NCI-H2171 treated with DMSO at 0.1 percent for 48 hours (cell line): ENCODE measurements at places on chromosomes 7 and 10.
A peak's percentile ranks its signal among the peaks of the same experiment; 100 is the strongest.

DNA sequence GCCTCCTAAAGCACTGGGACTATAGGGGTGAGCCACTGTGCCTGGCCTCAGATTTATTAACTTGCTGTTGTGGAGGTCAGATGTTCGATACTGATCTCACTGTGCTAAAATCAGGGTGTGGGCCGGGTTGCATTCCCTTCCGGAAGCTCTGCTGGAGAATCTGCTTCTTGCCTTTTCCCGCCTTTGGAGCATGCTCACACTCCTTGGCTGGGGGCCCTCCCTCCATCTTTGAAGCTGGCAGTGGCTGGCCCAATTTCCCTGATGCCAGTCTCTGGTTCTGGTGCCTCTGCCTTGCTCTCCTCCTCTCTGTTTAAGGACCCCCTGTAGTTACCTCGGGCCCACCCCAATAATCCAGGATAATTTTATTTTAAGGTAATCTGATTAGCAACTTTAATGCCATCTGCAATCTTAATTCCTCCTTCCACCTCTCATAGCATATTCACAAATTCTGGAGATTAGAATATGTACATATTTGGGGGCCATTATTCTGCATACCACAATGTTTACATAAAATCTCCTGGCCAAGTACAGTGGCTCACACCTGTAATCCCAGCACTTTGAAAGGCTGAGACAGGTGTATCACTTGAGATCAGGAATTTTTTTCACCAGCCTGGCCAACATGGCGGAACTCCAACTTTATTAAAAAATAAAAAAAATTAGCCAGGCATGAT is 7.9 kb upstream of the PITRM1 start:
- no peak for DNase-seq

- no peak for DNase-seq
Observed at GRCh38 chr7:158945519-158945918, 89.2 kb downstream of the DYNC2I1 start.

DNA sequence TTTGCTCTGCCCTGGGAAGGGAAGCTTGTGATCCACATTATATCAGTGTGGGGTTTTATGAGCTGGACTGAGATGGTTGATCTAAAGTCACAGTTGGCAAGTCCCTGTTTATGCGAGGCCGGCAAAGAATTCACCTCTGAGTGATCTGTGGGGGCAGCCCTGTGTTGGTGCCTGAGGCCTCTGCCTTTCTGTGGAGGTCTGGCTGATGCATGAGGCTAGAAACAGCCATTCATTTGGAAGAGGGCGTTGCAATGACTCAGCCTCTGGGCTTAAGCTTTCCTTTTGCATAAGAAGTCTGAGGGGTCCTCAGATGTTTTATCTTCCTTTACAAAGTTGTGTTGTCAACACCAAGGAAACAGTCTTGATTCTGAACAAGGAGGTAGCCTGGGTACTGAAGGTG is 126.9 kb downstream of the MGMT start:
- no peak for DNase-seq

DNA sequence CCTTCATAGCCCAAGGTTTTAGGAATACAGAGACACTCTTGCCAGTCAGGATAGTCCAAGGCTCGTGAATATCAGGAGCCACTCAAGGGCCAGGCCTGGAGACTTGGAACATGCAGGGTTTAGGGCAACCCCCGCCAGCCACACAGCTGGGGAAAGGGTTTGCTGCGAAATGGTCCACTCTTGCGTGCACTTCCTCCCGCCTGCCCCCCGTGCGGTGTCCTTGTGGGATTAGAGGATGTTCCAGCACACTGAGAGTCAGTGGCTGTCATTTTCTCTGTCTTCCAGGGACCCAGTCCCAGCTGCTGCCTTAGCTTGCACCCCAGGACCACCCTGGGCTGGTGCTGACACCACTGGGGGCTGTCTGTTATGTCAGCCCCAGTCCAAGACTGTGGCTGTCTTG is 38.5 kb downstream of the POR start:
- DNase-seq = no peak

DNA sequence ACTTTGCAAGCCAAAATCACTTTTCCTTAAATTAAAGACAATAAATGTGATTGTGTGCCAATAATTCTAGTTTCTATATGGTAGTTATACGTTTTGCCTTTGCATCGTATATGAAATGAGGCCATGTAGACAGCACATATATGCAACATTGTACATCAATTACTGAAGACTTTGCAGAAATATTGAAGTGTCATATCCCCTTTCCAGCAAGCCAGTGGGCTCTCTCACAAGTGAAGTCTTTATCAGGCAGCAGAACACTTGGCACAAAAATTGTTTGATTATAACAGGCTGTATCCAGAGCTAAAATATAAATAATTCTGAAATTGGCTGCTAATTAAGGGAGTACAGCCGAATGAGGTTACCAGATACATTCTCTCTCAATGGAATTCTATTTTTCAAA is 588.6 kb upstream of the SEMA3D start:
- DNase-seq = no peak

DNA sequence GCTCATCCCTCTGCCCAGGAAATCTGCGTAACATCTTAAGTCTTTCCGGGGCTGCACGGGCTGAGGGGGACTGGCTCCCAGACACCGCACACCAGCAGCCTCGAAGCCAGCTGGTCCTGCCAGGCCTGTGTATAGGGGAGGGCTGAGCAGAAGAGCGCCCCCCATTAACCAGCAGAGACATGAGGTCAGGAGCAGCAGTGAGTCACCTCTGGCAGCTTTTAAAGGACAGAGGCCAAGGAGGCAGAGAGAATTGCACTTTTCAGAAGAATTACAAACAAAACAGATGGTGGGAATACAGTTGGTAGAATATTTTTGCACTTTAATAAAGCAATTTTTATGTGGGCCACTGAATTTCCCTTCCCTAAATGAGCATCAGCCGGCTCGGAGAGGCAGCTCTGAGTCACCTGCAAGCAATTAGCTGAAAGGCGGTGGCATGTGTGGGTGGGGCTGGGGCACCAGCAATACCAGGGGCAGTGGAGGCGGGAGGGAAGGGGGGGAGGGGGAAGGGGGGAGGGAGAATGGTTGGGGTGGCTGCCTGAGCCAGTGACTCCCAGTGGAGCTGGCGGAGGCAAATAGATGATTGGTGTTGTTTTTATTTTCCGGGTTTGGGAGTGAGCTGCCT is 39.1 kb downstream of the GOLGA7B start:
- DNase-seq = peak; percentile 69

- peak; percentile 66 for DNase-seq
Observed at GRCh38 chr7:26686448-26686981, 177.9 kb downstream of the SKAP2 start.

DNA sequence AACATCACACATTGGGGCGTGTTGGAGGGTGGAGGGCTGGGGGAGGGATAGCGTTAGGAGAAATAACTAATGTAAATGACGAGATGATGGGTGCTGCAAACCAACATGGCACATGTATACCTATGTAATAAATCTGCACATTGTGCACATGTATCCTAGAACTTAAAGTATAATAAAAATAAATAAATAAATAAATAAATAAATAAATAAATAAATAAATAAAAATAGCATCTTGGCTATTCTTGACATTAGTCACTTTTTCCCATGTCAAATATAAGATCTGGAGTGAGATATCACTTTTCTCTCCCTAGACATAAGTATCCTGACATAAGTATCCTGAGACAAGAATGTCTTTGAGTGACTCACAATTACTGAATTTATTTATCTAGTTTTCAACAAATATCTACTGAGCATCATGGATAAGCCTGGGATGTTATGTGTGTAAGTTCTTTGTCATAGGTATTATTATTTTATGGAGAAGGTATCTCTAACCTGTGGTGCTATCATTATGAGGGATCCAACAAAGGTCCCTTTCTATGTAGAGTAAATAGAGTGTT is 691.3 kb downstream of the SORCS1 start:
- no peak for DNase-seq

DNA sequence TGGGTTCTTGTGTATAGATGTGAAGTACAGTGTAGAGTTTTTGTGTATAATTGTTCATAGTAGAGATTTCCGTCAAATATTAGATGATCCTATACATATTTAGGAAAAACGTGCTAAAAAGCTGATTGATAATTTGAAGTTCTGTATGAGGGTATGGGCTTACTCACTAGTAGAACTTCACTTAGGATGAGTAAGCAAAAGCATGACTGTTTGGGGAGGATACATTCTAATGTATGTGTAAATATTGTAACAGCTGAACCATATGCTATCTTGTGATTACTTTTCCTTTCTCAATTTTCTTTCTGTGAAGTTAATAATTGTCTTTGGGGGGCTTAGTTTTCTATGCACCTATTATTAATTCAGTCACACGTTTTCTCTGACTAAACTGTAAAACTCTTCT is 53.2 kb upstream of the PDK4 start:
- no peak for DNase-seq

DNA sequence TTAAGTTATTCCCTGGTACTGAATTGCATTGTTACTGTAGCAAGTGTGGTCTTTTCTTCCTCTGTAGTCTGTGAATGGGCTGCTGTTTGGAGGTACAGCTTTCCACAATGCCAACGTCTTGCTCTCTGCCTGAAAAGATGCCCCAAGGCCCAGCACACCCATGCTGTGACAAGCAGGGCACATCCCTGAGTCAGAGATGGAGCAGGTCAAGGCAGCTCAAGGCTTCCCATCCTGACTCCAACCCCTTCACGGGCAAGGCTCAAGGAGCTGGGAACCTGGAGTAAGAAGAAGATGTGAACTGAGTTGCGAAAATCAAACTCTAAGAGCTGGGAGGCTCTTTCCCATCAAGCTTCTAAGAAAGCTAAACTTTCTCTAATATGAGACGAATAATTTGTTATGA is 27.2 kb downstream of the SVIL start:
- no peak for DNase-seq

GRCh38 chr10:119613741-119614140 is 17.0 kb upstream of the TIAL1 start:
- DNase-seq = no peak

- DNase-seq = no peak
Observed at GRCh38 chr10:6719561-6719960, 139.5 kb upstream of the PRKCQ start.

GRCh38 chr7:130398526-130399090 is 18.3 kb downstream of the CPA1 start:
- DNase-seq = no peak

DNA sequence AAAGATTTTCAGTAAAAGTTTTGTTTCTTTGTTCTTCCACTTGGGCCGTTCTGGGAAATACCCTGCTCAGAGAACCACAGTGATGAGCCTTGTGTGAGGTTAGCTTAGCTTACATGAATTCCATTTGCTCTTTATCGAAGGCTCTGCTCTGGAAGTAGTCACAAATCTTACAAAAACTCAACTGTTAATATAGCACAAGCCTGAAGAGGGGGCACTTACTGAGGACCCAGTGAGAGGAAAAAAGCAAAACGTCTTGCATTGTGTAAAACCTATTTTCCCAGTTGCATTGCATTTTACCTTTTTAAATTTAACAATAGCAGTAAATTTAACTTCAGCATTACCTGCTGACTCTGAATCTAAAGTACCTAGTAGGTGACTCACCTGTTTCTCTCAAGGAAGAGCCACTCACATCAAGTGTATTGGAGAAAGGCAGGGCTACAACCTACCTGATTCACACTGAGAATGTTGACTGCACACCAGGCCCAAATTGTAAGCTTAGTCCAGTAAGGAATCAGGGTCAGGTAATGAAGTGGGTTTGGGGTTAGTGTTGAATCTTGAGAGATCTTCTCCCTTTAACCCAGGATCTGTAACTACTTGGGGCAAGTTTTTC is 42.3 kb downstream of the PPP1R17 start:
- no peak for DNase-seq

GRCh38 chr10:29857843-29858701 is 201.3 kb downstream of the JCAD start:
- DNase-seq = peak; percentile 0

DNA sequence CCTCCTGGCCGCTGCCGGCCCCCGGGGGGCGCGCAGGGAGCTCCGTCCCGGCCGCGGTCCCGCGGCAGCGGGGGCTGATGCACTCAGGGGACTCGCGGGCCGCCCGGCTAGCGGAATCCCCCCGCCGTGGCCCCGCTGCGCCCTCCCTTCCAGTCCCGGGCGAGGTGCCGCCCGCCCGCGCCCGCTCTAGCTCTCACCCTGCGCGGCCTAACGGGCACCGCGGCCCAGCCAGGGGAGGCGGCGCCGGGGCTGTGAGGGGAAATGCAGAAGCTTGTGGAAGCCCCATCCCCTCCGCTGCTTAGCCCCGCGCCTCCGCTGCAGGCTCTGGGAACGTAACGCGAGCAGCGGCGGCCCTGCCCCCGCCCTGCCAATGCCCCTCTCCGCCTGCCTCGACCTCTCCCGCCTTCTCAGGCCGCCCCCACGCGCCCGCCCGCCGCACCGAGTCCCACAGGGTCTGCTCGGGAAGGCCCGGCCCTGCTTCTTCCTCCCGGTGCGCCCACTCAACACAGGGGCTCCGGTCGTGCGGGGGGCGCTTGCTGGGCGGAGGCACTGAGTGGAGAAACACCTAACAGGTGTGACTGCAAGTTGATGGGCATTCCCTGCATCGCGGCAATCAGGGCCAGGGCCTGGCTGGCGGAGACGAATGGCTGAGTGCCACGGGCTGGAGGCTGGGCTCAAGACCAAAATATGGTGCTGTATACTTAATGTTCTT is 384 bp upstream of the TMEM229A start:
- peak; percentile 3 for DNase-seq

GRCh38 chr10:22710139-22710745 is 4.1 kb downstream of the PIP4K2A start:
- no peak for DNase-seq

DNA sequence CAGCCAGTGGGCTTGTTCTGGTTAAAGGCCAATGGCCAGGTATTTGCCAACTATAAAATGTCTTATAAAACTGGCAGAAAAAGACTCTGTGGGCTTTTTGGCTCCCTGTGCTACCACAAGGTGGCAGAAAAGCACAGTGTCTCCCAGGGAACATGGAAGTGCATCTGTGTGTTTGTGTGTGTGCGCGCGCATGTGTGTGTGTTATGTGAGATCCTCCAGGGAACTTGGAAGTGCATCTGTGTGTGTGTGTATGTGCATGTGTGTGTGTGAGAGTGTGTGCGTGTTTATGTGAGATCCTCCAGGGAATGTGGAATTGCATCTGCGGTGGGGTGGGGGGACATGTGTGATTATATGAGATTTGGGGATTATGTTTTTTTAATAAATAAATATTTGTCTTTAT is 30.2 kb upstream of the ABI1 start:
- DNase-seq = peak; percentile 65

DNA sequence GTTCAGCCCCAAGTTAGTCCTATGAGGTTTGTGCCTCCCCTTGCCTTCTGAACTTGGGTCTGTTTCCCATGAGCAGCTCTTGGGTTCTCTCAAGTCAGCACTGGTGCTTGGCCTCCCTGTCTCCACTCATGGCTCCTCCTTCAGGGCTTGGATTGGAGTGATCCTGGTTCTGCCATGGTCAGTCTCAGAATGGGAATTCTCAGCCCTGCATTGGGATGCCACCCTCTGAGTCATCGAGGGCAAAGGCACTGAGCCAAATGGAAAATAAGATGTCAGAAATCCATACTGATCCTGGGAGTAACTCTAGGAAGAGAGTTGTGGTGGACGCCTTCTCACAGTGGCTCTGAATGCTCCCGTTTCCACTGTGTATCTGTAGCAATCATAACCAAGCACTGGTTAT is 233.4 kb upstream of the HABP2 start:
- DNase-seq = no peak

GRCh38 chr10:76285515-76285914 is 854.1 kb downstream of the LRMDA start:
- no peak for DNase-seq

- no peak for DNase-seq
Observed at GRCh38 chr7:81725812-81726127, 44.1 kb downstream of the HGF start.

GRCh38 chr7:92669616-92670165 is 79.5 kb upstream of the FAM133B start:
- no peak for DNase-seq

- no peak for DNase-seq
Observed at GRCh38 chr7:15801551-15801950, 115.1 kb upstream of the MEOX2 start.
